NCI-H1417 treated with DMSO at 0.1 percent for 48 hours (cell line): ENCODE measurements at places on chromosomes 7 and 10.

DNA sequence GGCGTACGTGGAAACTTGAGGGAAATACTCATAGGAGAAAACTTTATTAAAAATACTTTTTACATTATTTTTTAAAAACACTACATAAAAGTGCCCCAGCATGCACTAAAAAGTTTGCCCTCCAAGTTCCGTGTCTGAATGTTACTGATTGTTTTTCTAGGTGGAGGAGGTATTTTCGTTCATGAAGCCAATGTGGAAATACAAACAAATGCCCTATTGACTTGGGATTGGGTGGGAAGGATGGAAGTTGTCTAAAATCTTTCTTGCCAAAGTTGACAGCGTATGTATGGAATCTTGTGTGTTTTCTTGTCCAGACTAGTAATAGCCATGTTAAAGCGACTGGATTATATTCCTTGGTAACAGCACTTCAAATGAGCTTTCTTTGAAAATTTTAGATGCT is 1.2 kb downstream of the PROSER2 start:
- no peak for DNase-seq

DNA sequence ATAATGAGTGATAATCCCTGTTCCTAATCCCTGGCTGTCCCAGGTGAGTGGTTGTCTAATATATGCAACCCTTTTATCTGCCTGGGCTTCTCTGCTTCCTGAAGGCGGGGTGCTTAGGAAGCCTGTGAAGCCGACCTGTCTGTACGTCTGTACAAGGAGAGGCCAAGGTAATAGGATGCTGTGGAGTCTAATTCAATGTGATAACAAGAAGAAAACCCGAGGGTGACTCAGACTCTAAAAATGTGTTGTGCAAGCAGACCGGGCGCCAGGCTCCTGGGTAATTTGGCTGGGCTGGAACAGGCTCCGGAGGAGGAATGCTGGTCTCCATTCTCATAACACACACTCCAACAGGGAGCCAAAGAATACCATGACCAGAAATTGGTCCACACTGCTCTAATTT is 43.6 kb downstream of the THNSL1 start:
- no peak for DNase-seq

DNA sequence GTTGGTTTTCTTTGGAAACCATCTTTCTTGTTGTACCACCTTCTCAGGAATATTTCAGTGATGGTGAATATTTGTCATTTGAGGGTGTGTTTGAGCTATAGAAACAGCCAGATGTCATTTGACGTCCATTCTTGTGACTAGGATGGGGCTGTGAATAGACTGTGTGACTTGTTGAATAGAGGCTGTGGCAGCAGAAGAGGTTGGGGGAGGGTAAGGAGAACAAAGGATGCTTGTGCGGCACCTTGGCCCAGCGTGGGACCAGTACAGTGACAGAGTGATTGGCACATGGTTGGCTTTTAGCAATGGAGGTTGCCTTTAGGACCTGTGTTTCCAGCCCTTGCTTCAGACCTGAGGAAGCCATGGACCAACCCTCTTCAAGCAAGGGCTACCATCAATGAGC is 11.3 kb downstream of the DMBT1 start:
- no peak for DNase-seq

GRCh38 chr10:104351061-104351702 is 2.5 kb upstream of the CFAP58 start:
- DNase-seq: no peak

- no peak for DNase-seq
Observed at GRCh38 chr10:90947030-90947960, 26.4 kb upstream of the ANKRD1 start.

DNA sequence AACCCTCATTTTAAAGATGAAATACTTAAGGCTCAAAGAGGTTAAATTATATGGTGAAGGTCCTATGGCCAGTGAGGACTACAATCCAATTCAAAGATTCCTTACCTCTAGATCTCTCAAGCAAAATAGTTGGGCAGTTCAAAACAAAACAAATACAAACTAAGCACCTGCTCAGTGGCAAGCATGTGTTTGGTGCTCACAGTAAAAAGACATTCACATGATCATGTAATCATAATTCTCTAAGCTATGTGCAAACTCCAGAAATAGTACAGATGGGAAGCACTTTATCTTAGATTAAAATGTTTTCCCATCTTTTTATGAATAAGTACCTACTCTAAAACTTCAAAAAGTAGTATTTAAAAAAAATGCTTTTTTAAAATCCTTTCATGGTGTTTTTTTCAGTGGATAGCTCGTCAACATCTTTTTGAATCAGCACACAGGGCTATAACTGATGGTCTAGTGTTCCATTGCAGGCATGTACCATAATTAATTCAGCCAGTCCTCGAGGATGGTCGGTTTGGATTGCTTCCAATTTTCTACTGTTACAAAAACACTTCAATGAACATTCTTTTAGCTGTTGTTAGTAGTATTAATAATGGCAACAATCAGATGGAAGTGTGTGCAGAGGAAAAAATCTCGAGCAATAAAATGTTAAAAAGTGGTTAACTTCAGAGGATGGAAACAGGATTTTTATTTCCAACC is 58.4 kb downstream of the CHCHD3 start:
- DNase-seq: peak; percentile 26

- no peak for DNase-seq
Observed at GRCh38 chr10:48817141-48817540, 122.5 kb downstream of the LRRC18 start.

DNA sequence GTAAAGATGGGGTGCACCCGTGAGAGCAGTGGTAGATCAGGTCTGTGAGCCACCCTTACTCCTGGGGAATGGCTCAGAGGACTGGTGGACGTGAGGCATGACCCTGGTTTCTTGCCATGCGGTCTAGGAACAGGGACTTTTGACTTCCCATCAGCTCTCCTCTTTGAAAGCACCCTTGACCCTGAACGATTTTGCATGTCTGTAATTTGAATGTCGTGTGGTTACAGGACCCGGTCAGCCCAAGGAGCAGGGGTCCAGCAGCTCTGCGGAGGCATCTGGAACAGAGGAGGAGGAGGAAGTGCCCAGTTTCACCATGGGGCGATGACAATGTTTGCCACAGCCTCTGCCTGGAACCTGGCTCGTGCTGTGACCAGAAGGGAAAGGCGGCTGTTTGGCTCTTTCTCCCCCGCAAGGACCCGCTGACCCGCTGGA is 8.6 kb upstream of the ORAI2 start:
- DNase-seq: no peak

- peak; percentile 99 for DNase-seq
Observed at GRCh38 chr7:28774261-28774988, 183.7 kb downstream of the TRIL start.

GRCh38 chr10:32149252-32149955 is 93.2 kb upstream of the KIF5B start:
- DNase-seq: no peak

GRCh38 chr10:75165684-75166622 is 44.6 kb upstream of the VDAC2 start:
- DNase-seq: no peak

- DNase-seq: no peak
Observed at GRCh38 chr7:112056409-112056808, 149.8 kb downstream of the DOCK4 start.

DNA sequence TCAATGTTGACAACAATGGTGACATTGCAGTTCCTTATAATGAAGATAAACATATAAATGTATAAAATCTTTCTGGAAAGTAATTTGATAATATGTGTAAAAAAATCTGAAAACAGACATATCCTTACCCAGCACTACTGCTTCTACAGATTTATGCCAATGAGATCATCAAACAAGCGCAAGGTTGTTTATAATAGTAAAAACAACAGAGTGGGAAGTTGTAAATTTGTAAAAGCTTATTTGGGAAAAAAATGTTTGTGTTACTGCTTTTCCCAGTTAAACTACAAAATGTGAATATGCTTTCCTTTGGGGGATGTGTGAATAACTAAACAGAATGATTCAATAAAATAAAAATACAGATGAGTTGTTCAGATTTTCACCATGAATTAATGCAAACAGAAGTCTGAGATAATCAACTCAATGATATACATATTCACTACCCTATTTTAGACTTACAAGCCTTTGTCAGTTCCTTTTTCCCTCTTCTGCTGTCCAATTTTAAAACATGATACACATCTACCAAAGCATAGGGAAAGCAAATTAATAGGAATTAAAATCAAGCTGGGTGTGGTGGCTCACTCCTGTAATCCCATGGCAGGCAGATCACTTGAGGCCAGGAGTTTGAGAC is 82.1 kb downstream of the USP6NL start:
- DNase-seq: no peak

- peak; percentile 78 for DNase-seq
Observed at GRCh38 chr7:65750511-65751344, 122.1 kb upstream of the VKORC1L1 start.

DNA sequence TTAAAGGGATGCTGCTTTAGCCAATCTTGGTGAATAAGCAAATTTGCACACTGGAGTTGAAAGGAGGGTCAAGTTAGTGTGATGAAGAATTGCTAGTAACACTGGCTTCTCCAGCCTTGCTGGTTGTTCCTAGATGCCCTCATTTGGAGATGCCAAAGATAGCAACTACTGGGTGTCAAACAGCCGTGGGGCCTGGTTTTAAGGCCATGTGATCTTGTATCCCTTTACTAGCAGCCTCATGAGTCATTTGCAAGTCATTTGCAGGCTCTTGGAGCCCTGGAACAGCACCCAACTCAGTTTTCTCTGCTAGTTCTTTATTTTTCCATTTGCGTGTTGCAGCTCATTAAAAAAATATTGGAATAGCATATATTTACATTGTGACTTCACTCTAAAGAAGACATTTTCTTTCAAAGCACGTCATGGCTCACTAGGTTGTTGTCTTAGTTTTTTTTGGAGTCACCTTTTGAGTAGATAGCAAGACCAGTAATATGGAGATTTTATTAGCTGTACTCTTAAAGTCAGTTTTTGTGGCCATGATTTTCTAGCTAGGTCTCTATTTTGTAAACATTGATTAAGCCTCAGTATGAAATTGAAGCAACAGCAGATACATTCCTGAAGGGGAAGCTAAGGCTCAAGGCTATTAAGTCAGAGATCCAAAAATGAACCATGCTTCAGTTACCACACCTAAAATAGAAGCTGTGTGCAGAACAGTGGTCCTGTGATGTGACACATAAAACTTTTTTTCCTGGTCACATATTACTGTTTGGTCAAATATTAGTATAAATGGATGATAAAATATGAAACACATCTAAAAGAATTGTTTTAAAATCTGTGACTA is 1.3 kb downstream of the LSMEM1 start:
- DNase-seq: no peak

GRCh38 chr7:17405786-17406185 is 107.3 kb downstream of the AHR start:
- no peak for DNase-seq

- DNase-seq: no peak
Observed at GRCh38 chr7:20275637-20276036, 55.1 kb upstream of the ITGB8 start.

DNA sequence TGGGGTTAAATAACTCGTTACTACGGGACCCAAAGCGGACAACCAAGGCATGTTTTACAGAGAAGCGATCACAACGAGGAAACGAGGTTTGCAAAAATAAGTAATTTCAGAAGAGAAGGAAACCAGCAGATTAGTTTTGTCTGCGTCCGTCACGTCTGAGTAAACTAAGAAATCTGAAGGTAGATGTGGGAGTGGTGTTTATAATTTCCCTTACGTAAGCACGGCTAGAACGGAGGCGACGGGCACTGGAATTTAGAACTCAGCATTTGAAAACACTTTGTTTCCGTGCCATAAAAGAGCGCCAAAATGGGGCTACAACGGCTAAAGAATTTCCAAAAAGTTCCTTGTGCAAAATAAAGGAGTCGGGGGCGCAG is 718 bp upstream of the UMAD1 start:
- no peak for DNase-seq

GRCh38 chr7:43753843-43754242 is 4.6 kb upstream of the BLVRA start:
- DNase-seq: no peak
